ENCODE measurements at places on chromosomes 5 and 9.

GRCh38 chr5:71483355-71483754, 27.9 kb downstream of the BDP1 start:
- DNase-seq = peak; percentile 73

DNA sequence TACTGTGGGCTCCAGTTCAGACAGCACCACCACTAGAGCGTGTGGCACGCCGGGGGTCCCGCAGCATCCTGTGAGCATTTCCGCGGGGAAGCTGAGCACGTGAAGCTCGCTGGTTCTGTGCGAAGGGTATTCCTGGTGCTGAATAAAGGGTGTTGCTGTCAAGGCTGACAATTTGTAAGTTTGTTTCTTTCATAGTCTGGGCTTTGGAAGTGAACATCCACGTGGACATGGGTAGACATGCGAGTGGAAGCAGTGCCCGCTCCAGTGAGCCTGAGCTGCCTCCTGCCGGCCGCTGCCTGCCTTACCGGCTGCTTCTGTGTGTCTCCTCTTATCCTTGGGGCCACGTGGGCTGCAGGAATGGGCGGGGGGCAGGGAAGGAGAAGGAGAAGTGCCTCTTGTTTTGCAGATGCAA, 14.7 kb downstream of the NDUFS6 start:
- DNase-seq = no peak

DNA sequence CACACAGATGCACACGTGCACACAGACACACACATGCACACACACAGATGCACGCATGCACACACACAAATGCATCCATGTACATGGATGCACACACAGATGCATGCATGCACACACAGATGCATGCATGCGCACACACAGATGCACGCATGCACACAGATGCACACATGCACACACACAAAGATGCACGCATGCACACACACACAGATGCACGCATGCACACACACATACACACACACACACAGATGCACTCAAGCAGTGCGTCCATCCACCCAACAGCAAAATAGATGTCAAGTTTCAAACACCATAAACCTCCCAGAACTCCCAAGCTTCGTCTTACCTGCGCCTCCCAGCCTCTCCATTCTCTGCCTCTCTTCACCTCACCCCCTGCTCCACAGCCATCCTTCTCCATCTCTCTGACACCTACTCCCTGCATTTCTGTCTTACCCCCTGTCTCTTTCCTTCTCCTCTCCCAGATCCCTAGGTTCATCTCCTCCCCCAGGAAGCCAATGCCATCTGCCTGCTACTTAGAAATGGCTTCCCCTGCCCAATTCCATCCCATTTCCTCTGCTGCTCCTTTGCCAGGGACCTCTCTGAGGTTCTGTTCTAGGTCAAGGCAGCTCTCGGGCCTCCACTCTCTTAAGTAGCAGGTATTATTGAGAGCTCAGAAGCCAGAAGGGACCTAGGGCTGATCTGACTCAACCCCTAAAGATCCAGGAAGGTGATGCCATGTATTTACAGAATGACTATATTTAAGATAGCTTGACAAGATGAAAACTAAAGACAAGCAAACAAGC, 297.2 kb downstream of the MED10 start:
- DNase-seq = no peak

GRCh38 chr5:157563373-157563928, 12.1 kb downstream of the ADAM19 start:
- peak; percentile 48 for DNase-seq

DNA sequence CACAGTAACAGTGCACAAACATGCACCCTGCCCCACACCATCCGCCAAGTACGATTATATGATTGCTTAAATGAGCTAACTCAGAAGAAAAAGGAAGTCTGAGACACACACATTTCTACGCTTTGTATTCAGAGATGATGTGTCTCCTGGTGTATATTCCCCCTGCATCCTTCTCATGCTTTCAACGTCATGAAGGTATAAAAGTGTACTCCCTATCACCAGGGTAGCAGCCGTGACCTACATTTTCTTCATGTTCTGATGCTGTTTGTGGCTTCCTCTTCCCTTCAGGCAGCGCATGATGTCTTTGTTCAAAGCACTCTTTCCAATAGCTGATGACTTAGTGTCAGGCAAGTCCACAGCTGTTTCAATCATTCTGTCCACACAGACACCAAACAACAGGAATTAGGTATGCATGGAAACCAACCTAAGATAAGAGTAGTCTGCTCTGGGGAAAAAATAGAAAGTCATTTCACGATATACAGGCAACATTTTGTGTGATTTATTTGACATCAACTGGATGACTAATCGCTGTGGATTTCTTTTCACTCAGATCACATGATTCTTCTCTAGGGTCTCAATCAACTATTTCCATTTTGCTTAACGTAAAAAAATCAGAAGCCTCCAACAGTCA, 269.4 kb upstream of the PTGER4 start:
- DNase-seq = peak; percentile 84

DNA sequence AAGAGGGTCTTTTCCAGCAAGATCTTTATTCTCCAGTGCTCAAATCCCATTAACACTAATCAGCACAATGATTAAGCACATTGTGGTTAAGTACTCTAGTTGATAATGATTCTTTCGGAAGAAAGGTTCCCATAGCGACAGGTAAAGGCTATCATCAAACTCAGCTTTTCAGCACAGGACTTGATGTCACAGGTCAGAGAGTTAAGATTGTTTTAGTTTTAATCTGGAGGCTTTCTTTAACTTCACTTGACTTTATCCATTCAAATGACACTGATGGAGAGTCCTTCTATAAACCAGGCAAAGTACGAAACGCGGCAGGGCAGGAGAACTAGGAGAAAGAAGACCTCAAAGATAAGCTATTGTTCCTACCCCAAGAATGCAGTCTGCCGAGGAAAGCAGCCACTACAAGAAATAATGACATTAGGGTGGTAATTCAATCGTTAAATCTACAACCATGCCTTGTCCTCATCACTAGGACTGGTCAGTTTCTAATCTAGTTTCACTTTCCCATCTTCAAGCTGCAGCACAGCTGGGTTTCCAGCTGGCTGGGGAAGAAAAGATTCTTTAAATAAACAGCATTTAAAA, 4.6 kb downstream of the NRG2 start:
- peak; percentile 41 for DNase-seq

DNA sequence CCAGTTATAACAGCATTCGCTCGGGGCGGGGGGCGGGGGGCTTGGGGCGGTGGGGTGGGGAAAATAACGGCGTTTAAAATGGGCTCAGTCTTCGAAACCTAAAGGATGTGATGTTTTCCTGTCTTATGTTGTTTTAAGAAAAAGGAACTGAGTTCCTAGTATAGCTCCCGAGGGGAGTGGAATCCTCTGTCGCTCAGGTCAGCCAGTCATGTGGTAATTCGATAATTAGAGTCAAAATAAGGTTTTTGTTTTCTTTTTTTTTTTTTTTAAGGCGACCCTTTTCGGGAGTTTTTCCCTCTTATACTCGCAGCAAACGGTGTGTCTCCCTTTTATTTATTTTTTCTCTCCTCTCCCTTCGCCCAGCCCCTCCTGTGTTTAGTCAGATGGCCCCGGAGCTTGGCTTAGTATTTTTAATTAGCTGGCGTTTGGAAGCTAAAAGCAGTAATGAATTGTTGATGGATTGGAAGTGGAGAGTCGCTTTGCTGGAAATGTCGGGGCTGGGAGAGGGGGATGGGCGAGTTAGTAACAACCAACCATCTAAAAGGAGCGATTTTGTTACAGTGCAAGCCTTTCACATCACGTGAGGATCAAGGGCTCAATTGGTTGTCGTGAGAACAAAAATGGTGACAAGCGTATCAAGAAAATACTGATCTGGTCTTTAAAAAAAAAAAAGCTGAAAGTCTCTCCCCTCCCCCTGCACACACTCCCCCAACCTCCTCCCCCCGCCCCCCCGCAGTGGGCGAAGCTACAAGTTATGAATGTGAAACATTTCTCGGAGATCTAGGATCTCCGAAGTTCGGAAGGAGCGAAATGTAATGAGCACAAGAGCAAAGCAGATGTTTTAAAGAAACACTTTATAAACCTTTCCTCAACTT, 714 bp upstream of the ZNF608 start:
- DNase-seq = peak; percentile 98

- DNase-seq = no peak
Observed at GRCh38 chr5:15647251-15647650, 147.3 kb downstream of the FBXL7 start.

DNA sequence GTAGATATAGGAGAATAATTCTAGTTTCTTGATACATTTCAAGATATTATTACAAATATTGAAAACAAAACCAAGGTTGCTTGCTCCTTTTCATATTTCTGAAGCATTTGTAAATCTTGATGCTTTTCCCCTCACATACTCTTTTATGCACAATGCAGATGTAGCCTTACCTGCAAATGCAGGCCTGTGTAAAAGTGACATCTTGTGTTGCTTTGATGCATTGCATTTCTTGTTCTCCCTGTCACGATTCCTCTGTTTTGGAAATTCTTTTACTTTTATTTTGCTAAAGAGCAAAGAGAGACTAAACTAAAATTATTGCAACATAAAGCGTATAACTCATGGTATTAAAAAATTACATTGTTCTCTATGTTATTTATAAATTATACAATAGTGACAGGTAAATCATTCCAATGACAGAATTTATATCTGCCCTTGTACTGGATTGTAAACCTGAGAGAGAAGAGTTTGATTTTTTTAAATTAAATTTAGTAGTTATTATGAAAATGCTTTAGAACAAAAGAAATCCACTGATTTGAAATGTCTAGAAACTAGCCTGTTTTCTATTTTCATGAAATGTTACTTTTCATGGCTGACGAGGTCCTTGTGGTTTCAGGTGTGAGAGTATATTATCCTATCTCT, 970.0 kb downstream of the MAT2B start:
- DNase-seq = peak; percentile 56

DNA sequence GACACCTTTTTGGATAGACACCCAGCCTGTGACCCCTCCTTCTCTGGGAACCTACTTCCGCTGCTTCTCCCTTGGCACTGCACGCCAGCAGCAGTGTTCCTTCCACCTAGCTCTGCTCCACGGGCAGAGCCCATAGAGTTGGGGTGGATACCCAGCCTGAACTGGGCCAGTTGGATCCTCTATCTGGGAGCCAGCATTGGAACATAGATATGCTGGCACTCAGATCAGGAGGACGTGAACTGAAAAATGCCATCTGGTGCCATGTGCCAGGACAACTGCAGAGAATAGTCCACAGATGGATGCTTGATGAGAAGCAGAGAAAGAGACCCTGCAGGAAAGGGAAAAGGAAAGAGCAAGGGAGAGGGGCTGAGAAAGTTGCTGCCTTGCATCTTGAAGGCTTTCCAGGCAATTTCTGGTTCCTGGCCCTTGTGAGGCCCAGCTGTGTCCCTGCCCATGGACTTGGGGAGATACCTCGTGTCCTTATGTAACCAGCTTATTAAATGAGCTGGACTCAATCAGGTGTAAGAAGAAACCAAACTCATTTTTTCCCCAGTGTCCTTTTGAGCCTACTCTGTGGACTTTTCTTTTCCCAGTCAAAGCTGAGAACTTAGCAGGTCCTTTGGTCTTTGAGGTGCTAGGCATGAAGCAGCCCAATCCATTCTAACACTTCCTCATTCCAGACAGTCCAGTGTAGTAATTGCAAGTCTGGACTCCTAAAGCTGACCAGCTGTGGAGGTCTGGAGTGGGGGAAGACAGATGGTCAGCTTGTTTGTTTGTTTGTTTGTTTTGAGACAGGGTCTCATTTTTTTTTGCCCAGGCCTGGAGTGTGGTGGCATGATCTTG, 39.1 kb downstream of the ANGPTL2 start:
- no peak for DNase-seq

DNA sequence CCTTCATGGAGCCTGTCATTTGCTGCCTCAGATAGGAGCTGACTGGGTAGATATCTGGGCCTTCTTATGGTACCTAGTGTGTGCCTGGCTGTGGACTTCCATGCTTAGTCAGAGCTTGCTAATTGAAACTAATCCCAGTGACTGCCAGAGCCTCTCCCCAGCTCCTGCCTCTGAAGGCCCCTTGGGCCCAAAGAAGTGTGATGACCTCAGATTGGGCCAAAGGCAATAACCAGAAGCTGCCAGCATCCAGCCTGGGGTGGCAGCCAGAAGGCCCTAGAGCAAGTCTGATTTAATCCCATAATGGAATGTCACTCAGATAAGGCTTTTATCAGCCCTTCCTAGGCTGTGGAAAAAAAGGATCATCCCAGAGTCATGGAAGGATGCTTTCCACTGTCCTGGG, 17.1 kb upstream of the CDC23 start:
- no peak for DNase-seq

GRCh38 chr5:23223846-23224245, 283.6 kb upstream of the PRDM9 start:
- DNase-seq = no peak

DNA sequence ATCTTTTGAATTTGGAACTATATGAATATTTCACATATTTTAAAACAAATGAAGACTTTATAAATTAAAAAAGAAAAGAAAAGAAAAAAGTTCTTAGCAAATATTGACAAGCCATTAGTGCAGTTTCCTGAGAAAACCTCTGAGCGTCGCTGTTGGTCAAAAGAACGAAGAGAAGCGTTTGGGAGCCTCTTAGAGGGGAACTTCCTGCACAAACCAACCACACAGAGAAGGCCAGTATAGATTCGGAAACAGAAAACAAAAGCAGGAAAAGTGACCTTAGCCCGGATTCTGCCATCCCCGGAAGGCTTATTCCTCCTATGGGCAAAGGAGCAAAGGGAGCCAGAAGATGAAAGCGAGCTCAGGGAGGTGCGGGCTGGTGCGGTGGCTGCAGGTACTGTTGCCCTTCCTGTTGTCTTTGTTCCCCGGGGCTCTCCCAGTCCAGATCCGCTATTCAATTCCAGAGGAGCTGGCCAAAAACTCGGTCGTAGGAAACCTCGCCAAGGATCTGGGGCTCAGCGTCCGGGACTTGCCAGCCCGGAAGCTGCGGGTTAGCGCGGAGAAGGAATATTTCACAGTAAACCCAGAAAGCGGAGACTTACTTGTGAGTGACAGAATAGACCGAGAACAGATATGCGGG, at the start of gene PCDHGB2:
Gene PCDHGB2 (plus strand): TSS at position 205 of the 637 bp plus-strand sequence. CDS start 142 bp downstream, at position 347.
- DNase-seq = peak; percentile 70

DNA sequence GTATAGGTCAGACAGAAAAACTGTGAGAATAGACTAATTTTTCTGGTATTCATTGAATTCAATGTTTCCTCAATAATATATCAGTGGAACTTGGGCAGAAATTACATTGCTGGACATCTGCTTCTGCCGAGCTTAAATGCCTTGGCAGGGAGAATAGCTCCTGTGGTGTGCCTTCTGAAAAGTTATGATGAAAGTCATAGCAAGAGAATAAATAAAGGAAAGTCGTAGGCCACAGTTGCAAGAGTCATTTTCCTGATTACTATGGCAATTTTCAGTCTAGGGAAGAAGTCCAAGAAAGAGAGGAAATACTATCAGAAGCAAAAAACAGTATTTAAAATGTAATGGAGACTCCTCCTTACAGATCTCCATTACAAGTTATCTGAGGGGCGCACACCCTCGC, 1596.1 kb upstream of the WWC1 start:
- no peak for DNase-seq

DNA sequence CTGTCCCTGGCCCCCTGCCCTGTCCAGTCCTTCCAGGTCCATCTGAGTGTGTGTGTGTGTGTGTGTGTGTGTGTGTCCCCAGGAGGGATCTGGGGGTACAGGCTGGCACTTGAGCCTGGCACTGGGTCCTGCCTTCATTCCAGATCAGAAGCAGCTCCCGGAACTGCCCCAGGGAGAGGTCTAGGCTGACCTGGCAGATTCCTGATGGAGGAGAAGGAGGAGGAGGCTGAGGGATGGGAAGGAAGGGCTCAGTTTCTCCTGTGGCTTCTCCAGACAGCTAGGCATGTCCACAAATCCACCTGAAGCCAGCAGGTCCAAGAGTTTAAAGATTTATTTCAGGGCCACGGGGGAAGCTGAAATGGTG, 328 bp downstream of the NDST1 start:
- no peak for DNase-seq

Data from dermis blood vessel endothelial cell (primary cell).